ENCODE measurements at places on chromosomes 5 and 9.

DNA sequence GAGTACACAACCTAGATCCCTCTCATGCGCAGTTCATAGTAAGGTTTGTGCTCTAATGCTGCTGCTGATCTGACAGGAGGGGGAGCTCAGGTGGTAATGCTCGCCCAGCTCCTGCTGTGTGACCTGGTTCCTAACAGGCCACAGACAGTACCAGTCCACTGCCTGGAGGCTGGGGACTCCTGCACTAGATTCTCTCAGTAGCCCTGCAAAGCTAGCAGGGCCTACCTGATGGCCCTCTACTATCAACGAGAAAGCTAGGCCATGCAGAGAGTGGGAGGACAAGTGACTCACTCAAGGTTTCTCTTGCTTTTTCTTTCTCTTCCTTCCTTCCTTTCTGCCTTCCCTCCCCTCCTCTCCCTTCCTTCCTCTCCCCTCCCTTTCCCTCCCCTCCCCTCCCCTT, 55.1 kb upstream of the TEX48 start:
- DNase-seq, result no peak

DNA sequence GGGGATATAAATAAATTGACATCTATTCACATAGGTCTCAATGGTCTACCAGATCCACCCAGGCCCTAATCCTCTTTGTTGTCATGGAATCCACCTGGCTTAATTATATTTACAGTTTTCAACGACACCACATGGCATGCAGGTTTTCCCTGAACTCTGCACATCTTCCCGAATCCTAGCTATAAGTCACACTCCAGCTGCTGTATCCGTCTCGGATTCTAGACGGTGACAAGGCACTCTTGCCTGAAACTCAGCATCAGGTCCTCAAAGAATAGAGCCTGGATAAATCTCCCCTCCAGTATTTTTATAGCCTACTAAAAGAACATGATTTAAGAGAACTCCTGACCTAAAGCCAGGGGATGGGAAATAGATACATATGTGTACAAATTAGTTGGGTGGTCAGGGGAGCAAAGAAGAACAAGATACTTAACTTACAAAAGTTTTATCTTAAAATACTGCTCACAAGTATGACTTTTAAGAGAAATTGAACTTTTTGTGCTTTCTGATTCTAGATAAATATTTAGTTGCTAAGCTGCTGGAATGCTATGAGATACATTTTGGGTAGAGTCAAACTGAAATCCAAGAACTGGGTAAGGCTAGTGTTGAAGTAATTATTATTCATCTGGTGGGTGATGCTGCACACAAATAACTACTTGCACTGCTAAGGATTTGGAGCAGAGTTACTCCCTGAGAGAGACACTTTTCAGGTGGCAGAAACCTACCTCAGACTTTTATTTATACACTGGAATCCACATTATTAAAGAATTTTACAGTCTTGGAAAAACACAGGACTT, 187.3 kb downstream of the EFNA5 start:
- no peak for DNase-seq

DNA sequence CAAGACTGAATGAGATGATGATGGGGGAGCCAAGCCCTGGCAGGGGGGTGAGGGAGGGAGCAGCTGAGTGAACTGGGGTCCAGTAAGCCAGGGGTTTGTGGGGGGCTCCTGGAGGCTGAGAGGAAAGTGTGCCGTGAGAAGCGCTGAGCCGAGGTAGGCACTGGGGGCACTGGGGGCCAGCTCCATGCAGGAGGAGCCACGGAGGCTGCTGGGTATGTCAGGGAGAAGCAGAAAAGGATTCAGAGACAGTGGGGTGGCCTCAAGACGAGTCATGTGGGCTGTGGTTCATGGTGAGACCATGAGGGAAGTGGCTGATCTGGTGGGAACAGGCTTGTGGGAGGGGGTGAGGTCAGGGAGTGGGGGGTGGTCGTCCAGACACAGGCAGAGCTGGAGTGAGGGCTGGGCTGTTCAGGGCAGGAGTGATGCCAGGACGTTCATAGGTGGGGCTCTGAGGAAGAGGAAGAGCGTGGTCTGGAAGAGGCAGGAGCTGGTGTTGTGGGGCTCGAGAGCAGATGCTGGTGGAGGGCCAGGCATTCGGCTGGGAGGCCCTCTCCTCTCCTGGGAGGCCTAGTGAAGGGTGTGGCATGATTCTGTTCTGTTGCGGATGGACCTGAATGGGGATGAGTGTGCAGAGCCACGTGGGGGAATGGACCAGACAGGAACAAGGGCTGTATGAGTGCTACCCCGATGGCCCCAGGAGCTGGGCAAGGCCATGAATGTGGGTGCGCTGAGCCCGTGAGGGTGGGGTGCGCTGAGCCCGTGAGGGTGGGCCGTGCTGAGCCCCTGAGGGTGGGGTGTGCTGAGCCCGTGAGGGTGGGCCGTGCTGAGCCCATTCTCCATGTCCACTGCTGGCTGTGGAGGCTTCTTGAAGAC, 92.7 kb upstream of the CACNA1B start:
- DNase-seq, result no peak

DNA sequence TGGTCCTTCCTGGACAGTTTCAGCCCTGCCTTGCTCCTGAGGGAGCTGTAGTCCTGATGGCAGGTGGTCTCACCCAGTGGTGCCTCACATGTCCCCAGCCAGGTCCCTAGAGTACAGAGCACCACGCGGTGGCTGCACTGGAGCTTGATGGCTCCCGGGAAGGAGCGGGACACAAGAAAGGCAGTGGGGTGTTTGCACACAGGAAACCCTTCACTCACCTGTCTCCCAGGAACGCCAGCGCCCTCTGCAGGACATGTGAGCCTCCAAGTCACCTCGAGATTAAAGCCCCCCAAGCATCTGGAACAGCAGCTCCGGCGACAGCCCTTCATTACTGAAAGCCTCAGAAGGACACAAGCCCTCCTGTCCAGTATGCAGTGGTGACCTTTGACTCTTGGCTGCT, 19.9 kb upstream of the TMEM250 start:
- DNase-seq, result no peak

All from activated B cell treated with CpG ODN at 0.5 μM for 24 hours (primary cell).